ENCODE measurements at places on chromosomes 6 and 20.

DNA sequence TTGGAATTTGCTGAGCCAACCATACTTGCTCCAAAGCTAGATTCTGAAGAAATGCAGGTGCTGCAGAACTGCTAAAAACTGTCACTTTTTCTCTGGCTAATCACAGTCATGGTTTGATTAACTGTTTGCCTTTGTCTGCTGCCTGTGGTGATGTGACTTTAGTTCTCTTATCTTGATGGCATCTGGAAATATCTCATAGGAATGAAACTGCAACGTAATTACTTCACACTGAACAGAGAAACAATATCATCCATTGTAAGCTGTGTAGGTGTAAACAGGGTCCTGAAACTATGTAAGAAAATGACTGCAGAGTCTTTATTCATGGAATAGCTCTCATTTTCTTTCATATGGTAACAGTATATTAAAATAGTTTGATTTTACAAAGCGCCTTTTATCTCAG lies 721.9 kb upstream of the HS3ST5 start:
- DNase-seq = no peak

DNA sequence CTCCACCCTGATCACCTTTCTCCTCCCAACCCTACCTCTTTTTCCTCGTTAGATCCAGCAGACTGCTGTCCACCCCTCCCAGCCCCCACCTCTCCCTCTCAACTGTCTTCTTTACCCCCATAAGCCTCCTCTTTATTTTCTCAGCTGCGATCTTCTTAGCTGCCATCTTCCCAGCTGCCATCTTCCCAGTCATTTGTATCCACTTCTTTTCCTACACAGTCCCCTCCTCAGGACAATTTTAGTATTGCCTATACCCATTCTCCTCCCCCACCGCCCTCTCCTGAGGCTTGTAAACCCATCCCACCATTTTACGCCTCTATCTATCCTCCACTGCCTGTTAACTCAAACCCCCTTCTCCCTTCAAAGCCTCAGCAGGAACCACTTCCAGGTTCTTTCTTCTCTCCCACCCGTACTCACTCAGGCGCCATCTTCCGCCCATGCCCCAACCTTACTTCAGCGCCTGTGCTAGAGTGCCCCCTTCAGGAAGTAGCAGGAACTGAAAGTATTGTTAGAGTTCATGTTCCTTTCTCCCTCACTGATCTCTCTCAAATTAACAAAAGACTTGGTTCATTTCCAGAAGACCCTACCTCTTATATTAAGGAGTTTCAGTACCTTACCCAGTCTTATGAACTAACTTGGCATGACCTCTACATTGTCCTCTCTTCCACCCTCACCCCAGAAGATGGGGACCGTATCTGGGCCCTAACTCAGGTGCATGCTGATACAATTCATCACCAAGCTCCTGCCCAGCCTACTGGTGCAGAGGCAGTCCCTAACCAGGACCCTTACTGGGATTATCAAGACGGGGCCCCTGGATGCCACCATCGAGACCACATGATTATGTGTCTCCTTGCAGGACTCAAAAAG lies 236.0 kb downstream of the ADGRG6 start:
- DNase-seq = no peak

DNA sequence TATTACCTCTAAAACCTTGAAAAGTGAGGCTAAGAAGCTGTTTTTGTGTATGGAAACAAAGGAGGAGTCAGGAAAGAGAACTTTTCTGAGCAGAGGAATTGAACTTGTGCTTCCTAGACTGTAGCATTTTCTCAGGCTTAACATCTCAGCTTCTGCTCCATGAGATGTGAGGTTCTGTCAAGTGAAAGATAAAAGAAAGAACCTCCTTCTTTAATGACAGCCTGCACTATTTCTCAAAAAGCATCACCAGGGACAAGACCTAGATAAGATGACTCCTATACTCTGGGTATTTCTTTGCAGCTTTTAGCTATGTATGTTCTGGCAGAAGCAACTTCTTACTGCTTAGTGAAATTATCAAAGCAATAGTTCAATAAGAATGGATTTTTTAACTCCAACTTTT lies 87.6 kb upstream of the KCNQ5 start:
- no peak for DNase-seq

DNA sequence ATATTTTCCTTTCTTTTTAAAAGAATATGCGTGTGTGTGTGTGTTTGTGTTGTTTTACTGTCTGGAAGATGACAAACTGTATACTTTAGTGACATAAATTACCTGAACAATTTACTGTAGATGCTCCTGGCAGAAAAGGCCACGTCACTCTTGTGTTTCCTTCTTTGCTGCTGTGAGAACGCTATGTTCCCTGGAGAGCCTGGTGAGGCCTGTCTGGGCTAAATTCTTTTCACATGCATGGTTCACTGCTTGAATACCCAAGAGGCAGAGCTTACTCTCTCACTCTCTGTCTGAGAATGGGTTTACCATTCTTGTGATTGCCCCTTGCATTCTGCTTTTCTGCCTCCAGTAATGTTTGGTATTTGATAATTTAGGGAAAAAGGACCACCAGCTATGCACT lies 64.3 kb downstream of the EDN1 start:
- DNase-seq = no peak

- no peak for DNase-seq
Measured at GRCh38 chr6:28764761-28765282, 159.0 kb downstream of the TRIM27 start.
